Activated naive CD4-positive, alpha-beta T cell treated with anti-CD3 and anti-CD28 coated beads, Interleukin-2, amount 50 U/mL, for 16 hours (primary cell): ENCODE measurements at places on chromosomes 16 and 17.

DNA sequence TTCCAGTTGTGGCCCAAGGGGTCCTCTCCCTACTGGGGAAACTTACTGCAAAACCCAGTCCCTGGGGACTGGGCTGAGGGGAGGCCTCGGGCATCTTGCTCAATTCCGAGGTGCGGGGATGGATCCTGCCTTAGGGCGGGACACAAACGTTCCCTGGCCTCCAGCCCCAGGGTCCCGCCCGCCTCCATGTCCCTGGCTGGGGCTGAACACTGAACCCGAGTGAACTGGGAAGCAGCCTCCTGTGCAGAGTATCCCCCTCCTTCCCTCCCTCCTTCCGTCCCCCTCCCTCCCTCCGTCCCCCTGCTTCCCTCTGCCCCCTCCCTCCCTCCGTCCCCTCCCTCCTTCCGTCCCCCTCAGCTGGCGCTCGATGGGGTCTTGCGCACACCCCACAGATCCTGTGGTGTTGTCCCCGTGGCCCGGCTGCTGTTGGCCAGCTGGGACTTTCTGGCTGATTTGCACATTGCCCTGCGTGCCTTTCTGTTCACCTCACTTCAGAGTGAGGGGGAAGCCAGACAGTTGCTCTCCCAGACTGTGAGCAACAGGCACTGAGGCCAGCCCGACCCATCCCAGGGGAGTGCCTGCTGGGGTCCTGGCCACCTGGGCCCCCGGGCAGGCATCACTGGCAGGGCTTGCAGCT is 5.5 kb downstream of the TRAF7 start:
- no peak for DNase-seq

GRCh38 chr16:53629607-53630312 is 73.9 kb downstream of the RPGRIP1L start:
- DNase-seq, result no peak

DNA sequence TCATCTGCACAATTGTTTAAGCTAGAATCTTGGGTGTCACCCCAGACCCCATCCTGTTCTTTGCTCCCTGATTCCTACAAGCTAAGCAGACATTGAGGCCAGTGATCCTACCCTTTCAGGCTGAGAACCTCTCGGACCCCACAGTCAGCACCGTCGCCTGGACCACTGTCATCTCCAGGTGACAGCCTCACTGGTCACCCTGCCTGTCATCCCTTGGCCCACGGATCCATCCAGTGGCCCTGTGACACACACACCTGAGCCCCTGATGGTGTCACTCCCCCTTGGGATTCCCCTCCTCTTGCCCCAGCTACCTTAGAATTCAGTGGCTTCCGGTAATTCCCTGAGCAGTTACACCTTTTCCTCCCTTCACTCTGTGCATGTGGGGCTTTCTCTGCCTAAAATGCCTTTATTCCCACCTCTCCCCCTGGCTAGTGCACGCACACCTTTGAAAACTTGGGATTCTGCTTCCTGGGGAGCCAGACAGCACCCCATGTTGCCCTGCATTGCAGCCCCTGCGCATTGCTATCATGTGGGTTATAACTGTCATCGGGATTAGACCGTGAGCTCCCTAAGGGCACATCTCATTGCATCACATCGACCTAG is 3.0 kb downstream of the C16orf86 start:
- no peak for DNase-seq

DNA sequence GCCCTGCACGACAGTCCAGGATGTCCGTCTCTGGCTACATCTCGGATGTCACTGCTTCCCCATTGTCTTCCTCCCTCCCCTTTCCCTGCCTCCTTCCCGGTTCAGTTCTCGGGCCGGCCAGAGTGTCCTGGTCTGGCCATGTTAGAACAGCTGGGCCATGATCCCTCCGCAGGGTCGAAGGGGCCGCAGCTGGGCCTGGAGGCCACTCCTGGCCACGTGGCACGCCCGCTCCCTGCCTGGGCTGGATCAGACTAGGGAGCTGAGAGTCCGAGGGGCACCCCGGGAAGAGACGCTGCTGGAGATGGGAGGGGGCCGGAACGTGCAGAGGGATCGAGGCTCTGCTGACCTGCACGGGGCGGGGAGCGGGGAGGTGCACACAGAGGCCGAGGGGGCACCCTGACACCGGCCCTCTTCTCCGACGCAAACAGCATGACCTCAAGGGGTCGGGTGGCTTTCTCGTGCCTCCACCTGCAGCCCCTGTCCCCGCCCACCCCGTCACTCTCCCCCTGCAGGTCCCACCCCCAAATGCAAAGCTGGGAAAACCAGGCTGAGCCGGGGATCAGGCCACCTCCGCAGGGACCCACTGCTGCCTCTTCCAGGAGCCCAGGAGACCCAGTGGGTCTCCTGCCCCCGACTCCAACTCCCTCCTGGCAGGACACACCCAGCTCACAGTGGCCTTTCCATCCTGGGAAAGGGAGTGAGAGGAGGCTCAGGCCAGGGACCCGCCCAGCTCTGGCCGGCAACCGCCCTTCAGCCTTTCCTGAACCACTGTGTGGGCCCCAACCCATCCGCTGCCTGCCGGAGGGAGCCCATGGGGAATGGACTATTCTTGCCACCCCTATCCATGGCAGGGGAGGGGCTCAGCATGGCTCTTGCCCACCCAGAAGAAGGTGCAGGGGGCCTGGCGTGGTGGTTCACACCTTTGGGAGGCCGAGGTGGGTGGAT is 38.5 kb downstream of the CTU2 start:
- no peak for DNase-seq

DNA sequence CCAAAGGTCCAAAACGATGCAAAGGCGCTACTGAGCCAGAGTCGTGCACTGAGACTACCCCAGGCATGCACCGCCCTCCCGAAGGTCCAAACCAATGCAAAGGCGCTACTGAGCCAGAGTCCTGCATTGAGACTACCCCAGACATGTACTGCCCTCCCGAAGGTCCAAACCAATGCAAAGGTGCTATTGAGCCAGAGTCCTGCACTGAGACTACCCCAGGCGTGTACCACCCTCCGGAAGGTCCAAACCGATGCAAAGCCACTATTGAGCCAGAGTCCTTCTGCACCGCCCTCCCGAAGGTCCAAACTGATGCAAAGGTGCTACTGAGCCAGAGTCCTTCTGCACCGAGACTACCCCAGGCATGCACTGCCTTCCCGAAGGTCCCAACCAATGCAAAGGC is 27.1 kb downstream of the SLC43A2 start:
- DNase-seq, result no peak

DNA sequence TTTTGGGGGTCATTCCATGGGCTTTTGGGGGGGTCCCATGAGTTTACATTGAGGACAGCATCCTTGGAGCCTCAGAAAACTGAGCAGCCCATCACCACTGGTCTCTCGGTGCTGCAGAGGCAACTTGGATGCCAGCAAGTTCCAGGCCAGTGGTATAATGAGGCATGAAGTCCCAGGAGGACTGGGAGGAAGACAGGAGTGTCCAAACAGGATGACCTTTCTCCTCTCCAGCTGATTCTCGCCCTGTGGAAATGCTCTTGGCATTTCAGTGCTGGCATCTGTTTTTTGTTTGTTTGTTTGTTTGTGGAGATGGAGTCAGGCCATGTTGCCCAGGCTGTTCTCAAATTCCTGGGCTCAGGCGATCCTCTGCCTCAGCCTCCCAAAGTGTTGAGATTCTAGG is 347.6 kb downstream of the SNX29 start:
- no peak for DNase-seq

- no peak for DNase-seq
These were observed 47.9 kb downstream of the LYRM1 start for GRCh38 chr16:20948444-20948843.

DNA sequence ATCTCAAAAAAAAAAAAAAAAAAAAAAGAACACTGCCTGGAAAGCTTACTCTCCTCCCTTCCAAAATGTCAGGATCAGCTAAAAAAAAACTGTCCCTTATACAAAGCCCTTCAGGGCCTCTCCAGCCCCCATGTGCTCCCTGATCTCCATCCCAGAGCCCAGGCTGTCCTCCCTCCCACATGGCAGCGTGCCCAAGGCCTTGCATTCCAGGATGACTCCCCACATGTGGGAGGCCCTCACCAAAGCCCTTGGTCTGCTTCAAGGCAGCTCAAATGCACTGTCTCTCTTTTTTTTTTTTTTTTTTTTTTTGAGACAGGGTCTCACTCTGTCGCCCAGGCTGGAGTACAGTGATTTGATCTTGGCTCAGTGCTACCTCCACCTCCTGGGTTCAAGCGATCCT is 2.3 kb downstream of the FDXR start:
- DNase-seq, result no peak

DNA sequence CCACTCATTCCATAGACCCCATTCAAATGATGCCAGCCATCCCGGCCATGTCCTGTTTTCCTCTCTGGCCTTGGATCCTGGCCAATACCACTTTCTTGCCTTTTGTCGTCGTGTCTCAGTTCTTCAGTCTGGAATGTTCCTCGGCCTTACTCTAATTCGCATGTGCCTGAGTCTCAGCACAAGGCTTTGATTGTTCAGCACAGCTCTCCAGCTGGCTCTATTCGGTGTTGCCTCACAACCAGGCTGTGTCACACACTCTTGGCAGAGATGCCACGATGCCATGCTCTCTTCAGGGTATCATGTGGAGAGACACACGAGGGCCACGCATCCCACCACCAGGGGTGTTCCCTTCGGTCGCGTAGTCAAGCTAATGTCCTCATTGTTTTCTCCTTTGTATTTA is 1.8 kb upstream of the VPS4A start:
- no peak for DNase-seq

GRCh38 chr17:48594538-48595277 is 1.1 kb upstream of the HOXB5 start:
- no peak for DNase-seq

GRCh38 chr17:32191306-32191705 is 49.0 kb downstream of the RHOT1 start:
- DNase-seq, result no peak

DNA sequence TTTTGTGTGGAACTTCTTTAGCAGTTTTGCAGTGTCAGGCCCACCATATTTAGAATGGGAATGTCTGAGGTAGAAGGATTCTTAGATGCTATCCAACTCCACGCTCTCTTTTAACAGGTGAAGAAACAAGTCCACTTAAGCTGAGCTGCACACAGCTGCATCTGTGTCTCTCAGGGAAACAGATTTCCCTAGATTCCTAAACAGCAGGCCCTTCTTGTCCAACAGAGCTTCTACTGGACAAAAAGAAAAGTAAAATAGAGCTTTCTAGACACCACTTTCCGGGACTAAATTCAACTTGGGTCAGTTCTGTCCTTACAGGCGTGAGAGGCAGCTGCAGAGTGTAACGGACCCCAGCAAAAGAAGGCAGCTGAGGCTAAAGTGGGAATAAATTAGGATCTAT is 51.7 kb downstream of the SNX11 start:
- no peak for DNase-seq

DNA sequence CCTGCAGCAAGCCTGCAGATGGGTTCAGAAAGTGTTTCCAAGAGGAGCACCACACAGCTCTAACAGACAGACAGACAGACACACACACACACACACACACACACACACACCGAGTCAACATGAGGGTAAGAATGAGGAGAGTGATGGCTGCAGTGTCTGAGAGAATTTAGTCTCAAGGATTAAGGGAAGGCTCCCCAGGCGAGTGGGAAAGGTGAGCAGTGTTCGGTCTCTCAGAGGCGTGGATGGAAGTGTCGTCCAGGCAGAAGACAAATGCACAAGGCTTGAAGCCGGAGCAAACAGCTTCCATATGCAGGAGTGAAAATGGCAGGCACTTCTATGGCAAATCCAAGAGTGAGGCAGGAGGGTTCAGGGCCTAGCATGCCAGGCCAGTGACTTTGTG is 770.1 kb downstream of the KCNJ18 start:
- DNase-seq, result no peak

GRCh38 chr16:68264128-68265077 is at the start of gene SLC7A6:
Gene SLC7A6, plus strand, starts transcription at chr16:68264526. Its CDS starts 10,201 bp downstream, at chr16:68274727.
- peak; percentile 86 for DNase-seq
